Activated CD8-positive, alpha-beta T cell treated with anti-CD3 and anti-CD28 coated beads, Interleukin-2, amount 10 ng/mL, durations not matched to agents 7 days and 5 days (primary cell): ENCODE measurements at places on chromosomes 1 and 21. TPM values are rescaled to one million over a fixed set of nuclear protein-coding genes. Genes with fewer than 3 reads are reported as not detected.

Gene ATF3
- 12.5 TPM for total RNA-seq

Gene UBE2U
- not detected for total RNA-seq

Gene FAM151A
- not detected for total RNA-seq

Gene IGSF21
- not detected for total RNA-seq

Gene SLC9C2
- not detected for total RNA-seq

Gene GNB1
- 398 TPM for total RNA-seq

Gene ADAMTS5
- not detected for total RNA-seq

Gene RYR2
- not detected for total RNA-seq

Gene ATAD3C
- total RNA-seq, result 1.4 TPM

DNA sequence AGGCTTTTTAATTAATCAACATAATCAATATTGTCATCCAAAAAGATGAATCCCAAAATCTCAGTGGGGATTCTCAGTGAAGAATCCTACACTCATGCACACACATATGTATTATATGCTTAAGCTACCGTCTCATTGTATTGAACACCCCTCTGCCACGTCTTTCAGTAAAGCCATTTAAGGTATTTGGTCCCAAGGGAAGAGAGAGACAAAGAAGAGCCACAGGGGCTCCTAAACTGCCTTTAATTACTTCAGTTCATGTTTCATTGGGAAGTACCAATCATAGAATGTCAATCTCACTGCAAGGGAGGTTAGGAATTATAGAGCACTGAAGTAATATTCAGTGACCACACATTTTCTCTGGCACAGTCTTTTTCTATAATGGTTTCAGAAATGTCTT lies 388.6 kb upstream of the NEGR1 start:
- H3K4me3 ChIP-seq, result no peak overlapping the region
- no peak overlapping the region for H3K27ac ChIP-seq
- H3K27me3 ChIP-seq, result no peaks in the 10 kb centered on the region
- no peaks in the 10 kb centered on the region for H3K4me1 ChIP-seq
- no peaks in the 10 kb centered on the region for H3K36me3 ChIP-seq

- H3K4me1 ChIP-seq, result no peaks in the 10 kb centered on the region
- DNase-seq, result no peak
- peaks cover 18% of the 10 kb centered on the region for H3K27me3 ChIP-seq
These were observed 25.5 kb upstream of the DDAH1 start for GRCh38 chr1:85490270-85490985.

GRCh38 chr1:246048693-246049092 lies 458.4 kb downstream of the SMYD3 start:
- H3K27ac ChIP-seq, result no peak overlapping the region
- DNase-seq, result no peak
- H3K36me3 ChIP-seq, result peaks cover 2% of the 10 kb centered on the region
- H3K27me3 ChIP-seq, result no peaks in the 10 kb centered on the region

- peak overlapping the region; percentile 92 for H3K4me3 ChIP-seq
- no peak for DNase-seq
- H3K27me3 ChIP-seq, result no peaks in the 10 kb centered on the region
- peaks cover 48% of the 10 kb centered on the region for H3K4me1 ChIP-seq
- H3K27ac ChIP-seq, result peak overlapping the region; percentile 92
- H3K36me3 ChIP-seq, result peaks cover 43% of the 10 kb centered on the region
These were observed 1.0 kb downstream of the RER1 start for GRCh38 chr1:2392686-2393085.

DNA sequence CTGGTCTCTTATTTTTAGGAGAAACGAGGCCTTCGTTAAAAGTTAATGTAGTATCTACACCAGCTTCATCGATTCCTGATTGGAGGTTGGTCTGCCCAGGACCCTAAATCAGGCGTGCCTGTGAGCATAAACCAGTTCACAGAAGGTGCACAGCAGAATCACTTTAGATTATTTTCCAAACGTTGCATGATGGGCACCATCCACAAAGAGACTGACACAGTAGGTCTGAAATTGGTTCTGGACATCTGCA lies 256 bp upstream of the TARBP1 start:
- H3K4me3 ChIP-seq, result peak overlapping the region; percentile 70
- no peak for DNase-seq
- H3K27ac ChIP-seq, result peak overlapping the region; percentile 72
- peaks cover 42% of the 10 kb centered on the region for H3K4me1 ChIP-seq

GRCh38 chr1:243956450-243956849 lies 94.6 kb upstream of the ZBTB18 start:
- no peaks in the 10 kb centered on the region for H3K36me3 ChIP-seq
- no peak overlapping the region for H3K27ac ChIP-seq
- no peak overlapping the region for H3K4me3 ChIP-seq
- peaks cover 5% of the 10 kb centered on the region for H3K27me3 ChIP-seq

DNA sequence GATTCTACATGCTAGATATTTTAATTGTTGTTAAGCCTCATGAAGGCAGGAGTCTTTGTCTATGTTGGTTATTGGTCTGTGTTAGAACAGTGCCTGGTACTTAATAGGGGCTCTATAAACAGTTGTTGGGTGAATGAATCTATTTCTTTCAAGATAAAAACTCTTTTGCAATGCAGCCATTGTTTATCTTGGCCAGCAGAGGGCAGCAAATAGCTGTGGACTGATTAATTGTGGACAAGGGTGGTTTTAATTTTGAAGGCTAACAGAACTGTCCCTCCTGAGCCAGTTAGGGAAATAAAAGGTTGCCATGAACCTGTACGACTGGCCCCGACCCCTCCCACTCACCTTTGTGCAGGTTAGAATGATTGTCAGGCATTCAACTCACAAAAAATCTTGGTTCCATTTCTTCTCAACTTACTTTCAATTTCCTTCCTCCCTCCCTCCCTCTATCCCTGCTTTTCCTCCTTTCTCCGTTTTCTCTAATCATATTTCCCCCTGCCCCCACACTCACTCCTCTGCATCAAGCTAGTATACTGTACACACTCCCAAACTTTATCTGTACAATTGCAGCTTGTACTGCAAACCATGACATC lies 66.3 kb upstream of the DIRAS3 start:
- peak overlapping the region; percentile 52 for H3K4me3 ChIP-seq
- peaks cover under 1% of the 10 kb centered on the region for H3K27me3 ChIP-seq
- H3K36me3 ChIP-seq, result no peaks in the 10 kb centered on the region
- no peaks in the 10 kb centered on the region for H3K4me1 ChIP-seq

DNA sequence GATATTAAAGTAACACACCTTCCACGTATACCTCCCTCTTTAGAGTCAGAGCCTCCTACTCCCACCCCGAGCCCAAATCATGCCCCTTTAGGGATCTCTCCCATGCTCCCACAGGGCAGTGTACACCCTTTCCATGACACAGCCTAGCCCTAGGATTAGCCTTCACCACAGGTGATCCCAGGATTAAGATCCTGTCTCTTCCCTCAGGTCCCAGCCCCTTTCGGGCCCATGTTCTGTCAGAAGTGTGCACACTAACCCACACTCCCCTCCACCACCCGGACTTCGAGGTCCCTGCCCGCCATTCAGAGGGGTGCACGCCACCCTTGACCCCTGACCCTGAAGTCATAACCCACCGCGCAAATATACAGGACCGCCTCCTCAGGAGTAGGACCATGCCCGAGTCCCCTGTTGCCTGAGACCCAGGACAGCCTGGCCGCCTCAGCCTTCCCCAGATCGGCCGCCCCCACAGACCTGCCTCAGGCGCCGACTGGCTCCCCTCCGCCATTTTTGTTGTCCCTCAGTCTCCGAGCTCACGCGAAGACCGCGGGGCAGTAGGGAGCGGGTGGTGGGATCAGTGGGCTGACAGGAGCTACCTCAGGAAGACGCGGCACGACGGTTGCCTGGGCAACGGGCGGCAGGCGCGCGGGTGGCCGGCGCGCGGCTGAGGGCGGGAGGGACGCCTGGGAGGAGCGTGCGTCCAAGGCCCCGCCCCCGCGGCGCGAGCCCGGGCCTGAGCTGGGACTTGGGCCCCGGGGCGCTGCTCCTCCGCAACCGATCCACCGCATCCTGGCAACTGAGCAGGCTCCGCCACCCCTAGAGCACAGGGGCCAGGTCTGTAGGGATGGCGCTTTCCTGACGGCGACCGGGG lies at the start of gene AGBL4:
Gene AGBL4 (minus strand): TSS at position 663 of the 868 bp plus-strand sequence.
- H3K4me1 ChIP-seq, result no peaks in the 10 kb centered on the region
- no peak for DNase-seq
- no peaks in the 10 kb centered on the region for H3K36me3 ChIP-seq
- no peak within 1 kb of the TSS for H3K27ac ChIP-seq
- peak within 1 kb of the TSS; percentile 23 for H3K4me3 ChIP-seq

DNA sequence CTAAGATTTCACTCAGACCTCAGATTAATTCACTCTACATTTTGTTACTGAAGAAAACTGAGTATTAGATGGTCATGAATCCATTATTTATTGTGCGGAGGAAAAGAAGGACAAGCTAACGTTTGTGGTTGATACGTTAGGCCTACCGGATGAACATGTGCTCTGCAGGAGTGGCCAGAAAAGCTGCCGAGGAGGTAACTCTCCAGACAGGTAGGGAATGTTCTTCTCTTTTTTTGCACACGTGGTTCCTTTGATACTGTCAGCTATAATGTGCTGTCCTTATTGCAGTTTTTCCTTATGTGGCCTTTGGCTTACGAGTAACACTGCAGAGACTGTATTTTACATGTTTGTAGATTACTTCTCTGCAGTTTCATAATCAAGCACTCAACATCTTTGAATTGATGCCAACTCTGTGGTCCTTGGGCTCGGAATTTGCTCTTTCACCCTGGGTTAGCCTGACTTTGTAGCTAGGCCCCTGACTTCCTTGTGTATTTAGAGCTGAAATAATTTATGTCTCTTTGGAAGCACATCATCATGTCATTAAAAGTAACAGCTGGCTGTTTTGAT lies 13.6 kb downstream of the MTR start:
- H3K36me3 ChIP-seq, result peaks cover 52% of the 10 kb centered on the region
- H3K4me1 ChIP-seq, result no peaks in the 10 kb centered on the region
- no peak for DNase-seq
- H3K4me3 ChIP-seq, result no peak overlapping the region

DNA sequence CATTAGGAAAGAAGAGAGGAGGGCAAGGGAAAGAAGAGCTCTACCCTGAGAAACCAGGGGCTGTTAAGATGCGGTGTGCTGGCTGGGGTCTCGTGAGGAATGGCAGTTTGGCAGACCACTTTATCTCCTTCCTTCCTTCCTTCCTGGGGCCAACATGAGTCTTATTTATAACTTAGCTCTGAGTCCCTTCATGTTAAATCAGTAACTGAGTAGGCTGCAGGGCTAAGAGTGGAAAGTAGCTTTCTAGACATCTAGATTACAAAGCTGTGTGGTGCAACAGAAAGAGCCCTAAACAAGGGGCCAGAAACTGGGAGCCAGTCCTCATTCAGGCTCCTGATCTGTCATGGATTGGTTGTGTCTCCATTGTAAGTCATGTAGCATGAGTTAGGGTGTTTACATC lies 135.4 kb upstream of the DUSP10 start:
- H3K27ac ChIP-seq, result no peak overlapping the region
- peaks cover 13% of the 10 kb centered on the region for H3K4me1 ChIP-seq
- no peak overlapping the region for H3K4me3 ChIP-seq
- no peaks in the 10 kb centered on the region for H3K36me3 ChIP-seq
- DNase-seq, result no peak
- no peaks in the 10 kb centered on the region for H3K27me3 ChIP-seq

- H3K4me3 ChIP-seq, result no peak overlapping the region
- H3K36me3 ChIP-seq, result peaks cover 49% of the 10 kb centered on the region
- no peaks in the 10 kb centered on the region for H3K27me3 ChIP-seq
- no peak for DNase-seq
- no peak overlapping the region for H3K27ac ChIP-seq
These were observed 18.0 kb downstream of the WDR4 start for GRCh38 chr21:42861311-42861847.

DNA sequence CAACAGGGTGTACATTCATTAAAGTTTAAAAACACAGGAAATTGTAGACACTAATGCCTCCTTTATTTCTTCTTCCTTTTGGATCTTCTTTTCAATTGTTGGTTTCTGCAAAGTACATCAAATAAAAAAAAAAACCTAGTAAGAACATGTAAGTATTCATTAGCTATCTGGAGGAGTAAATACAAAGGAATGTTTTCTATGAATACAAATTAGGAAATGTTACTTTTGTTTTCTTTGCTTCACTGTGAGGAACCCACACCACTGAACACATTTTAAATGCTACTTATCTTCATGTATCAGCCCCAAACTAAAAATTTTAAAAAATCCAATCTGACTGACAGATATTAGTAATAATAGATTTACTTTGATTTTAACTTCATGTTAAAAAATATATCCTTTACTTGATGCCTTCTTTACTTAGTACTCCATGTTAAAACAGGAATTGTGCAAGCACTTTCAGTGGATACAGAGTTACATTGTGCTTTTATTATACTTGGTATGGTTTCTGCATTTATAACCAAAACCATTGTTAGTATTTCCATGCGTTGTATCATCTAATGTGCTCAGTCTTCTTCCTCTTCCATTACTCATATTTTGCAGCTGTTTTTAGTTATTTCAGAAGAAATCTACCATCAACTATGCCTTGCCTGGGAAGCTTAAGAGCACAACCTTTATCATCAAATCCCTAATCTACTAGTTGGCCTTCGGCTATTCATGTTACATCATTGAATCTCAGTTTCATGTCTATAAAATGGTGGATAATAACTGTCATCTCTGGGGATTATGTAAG lies 236.9 kb upstream of the DPYD start:
- no peak overlapping the region for H3K27ac ChIP-seq
- H3K4me1 ChIP-seq, result no peaks in the 10 kb centered on the region
- no peaks in the 10 kb centered on the region for H3K27me3 ChIP-seq
